Stimulated activated CD8-positive, alpha-beta memory T cell treated with anti-CD3 and anti-CD28 coated beads, Interleukin-15, amount 100 ng/mL, for 4 hours (primary cell): ENCODE measurements at places on chromosomes 4 and X.
A peak's percentile ranks its signal among the peaks of the same experiment; 100 is the strongest.

DNA sequence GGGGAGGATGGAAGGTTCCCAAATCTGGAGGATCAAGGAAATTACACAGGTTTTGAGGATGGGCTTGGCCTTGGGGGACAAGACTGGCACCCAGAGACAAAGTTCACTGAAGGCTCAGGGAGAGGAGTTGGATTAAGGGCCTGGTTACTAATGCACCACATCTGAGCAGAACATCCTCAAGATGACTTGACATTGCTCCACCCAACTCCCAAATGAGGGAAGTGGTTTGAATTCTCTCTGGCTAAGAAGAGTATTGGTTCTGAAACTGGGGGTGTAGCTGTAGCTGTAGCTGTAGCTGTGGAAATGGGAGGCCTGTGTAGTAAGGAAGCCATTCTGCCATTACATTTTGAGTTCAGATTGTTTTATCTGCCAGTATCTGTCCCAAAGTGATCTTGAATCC is 129.4 kb downstream of the RASL11B start:
- DNase-seq: no peak

- no peak for DNase-seq
These were observed 218.7 kb downstream of the BMPR1B start for GRCh38 chr4:94976371-94977011.

- DNase-seq: no peak
These were observed 18.0 kb downstream of the SUV39H1 start for GRCh38 chrX:48714573-48714972.

DNA sequence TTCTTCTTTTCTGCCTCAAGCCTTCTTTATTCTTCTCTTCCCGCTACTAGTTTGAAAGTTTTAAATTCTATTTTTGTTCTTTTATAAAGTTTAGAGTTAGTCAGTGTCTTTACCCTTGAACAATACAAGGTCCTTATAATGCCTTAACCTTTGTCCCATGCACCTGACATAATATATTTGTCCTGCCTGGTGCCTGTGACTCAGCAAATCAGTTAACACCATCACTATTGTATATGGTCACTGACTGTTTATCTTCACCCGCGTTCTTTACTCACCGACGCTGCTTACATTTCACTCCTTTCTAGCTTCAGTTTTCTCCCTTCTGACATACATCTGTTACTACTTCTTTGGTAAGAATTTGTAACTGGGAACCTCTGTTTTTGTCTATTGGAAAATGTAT is 5.7 kb downstream of the SMIM20 start:
- no peak for DNase-seq

GRCh38 chr4:8165374-8165896 is 6.8 kb upstream of the ABLIM2 start:
- no peak for DNase-seq

- DNase-seq: peak; percentile 13
These were observed 810 bp downstream of the SPRY1 start for GRCh38 chr4:123397144-123398065.

GRCh38 chr4:5881340-5881739 is 11.5 kb downstream of the CRMP1 start:
- no peak for DNase-seq

GRCh38 chrX:7074148-7074907 is 73.2 kb upstream of the STS start:
- no peak for DNase-seq

GRCh38 chr4:5908876-5909427 is 16.1 kb upstream of the CRMP1 start:
- DNase-seq: no peak

GRCh38 chr4:60897415-60897814 is 302.7 kb upstream of the ADGRL3 start:
- no peak for DNase-seq

GRCh38 chr4:80074069-80074468 is 1.0 kb upstream of the ANTXR2 start:
- no peak for DNase-seq

- no peak for DNase-seq
These were observed 6.3 kb downstream of the EXOC1 start for GRCh38 chr4:55859711-55860110.

DNA sequence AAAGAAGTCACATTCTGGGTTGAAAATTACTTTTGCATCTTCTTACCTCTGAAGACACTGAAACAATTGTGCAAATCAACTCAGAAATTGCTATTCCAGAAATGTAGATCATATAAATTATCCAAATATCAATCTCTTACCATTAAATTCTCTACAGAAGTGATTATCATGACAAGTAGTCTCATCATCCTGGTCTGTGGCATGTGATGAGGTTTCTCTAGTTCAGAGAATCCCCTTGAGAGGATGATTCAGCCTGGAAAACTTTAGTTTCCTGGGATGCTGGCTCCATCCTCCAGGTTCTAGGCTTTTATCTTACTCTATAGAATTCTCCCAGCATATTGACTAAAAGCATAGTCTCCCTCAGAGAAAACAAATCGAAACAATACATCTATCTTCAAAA is 76.2 kb upstream of the S100G start:
- DNase-seq: no peak

DNA sequence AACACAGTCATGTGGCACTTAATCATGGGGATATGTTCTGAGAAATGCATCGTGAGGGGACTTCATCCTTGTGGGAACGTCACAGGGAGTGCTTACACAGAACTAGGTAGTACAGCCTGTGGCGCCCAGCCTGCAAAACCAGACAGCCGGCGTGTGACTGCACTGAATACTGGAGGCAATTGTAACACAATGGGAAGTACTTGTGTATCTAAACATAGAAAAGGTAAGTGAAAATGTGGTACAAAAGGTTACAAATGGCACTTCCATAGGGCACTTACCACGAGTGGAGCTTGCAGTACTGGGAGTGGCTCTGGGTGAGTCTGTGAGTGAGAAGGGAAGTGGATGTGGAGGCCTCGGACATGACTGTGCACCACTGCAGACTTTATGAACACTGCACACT is 5.2 kb downstream of the TLR3 start:
- no peak for DNase-seq

DNA sequence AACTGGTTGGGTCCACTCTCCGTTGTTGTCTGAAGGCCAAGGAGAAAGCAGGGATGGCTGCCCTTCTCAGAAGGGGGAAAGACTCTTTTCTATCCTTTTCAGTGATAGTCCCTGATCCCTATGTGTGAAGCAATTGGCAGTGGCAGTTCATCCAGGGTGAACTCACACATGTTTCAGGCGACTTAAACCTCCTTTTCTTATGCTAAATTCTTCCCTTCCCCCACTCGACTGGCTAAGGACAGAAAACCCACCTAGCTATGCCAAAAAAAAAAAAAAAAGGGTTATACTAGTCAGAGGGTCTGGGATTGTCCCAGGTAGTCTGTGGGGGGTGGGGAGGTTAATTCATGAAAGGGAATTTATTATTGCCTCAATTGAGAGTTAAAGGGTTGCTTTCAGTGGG is 12.2 kb upstream of the ZNF280C start:
- no peak for DNase-seq

DNA sequence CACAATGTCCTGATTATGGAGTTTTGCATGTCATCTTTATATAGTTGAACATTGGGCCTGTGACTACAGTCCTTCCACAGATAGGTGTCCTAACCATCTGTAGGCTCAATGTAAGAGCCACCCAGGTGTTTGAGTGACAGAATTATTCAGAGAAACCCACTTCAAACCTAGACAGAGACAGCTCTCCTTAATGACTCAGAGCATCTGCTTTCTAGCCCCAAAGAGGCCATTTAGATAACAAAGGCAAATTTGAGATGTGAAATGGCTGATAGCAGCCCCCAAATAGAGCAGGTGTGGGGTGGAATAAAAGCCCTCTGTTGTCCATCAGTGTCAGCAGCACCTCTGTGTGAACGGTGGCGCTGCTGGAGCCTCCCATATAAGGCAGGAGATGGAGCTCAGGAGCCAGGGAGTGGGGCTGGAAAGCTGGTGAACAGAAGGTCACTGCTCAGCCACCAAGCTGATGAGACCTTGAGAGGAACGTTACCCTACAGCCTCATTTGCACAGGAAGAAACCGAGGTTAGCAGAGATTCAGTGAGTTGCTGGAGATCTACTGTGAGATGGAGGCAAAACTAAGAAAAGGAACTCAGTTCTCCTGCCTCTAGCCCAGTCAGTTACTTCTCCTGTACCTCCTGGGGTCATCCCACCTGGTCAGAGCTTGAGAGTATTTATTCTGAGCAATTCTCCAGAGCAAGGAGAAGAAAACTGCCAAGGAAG is 153.3 kb upstream of the LNX1 start:
- no peak for DNase-seq
